Activated CD8-positive, alpha-beta memory T cell treated with anti-CD3 and anti-CD28 coated beads for 1 hour (primary cell): ENCODE measurements at places on chromosomes 12 and 14.

- no peak for DNase-seq
These were observed 287.4 kb downstream of the SYT1 start for GRCh38 chr12:79151956-79152355.

DNA sequence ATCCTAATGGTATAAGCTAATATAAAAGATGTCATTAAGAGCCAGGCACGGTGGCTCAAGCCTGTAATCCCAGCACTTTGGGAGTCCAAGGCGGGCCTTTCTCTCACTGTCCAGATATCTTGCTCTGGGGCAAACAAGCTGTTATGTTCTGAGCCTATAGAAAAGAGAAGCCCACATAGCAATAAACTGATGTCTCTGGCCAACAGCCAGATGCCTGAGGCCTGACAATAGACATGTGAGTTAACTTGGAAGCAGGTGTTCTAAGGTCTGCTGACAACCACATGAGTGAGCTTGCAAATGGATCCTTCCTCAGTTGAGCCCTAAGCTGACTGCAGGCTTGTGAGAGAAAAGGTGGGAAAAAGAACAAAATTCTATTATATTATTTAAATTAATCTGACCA lies 25.0 kb downstream of the YAF2 start:
- DNase-seq: no peak

- peak; percentile 19 for DNase-seq
These were observed 133.5 kb downstream of the KCNK10 start for GRCh38 chr14:88189417-88190191.

- DNase-seq: no peak
These were observed 339.5 kb downstream of the AEBP2 start for GRCh38 chr12:19778797-19779196.

DNA sequence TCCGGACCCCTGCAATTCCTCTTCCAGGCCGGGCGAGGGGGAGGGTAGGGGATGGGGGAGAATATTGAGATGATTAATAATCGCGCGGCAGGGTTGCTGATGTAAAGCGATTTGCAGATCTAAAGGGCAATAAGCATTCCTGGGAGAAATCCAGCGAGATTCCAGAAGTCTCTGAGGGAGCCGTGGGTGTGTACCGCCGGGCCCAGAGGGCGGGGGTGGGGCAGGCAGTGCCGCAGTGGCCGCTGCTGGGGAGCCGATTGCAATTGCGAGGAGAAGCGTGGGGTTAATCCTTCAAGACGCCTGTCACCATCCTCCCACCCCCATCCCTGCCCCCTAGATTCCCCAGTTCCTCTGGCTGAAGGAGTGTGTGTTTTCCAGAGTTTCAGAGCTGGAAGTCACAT lies 16.4 kb downstream of the FOS start:
- DNase-seq: no peak

- no peak for DNase-seq
These were observed 20.4 kb upstream of the TMEM229B start for GRCh38 chr14:67508956-67509355.

DNA sequence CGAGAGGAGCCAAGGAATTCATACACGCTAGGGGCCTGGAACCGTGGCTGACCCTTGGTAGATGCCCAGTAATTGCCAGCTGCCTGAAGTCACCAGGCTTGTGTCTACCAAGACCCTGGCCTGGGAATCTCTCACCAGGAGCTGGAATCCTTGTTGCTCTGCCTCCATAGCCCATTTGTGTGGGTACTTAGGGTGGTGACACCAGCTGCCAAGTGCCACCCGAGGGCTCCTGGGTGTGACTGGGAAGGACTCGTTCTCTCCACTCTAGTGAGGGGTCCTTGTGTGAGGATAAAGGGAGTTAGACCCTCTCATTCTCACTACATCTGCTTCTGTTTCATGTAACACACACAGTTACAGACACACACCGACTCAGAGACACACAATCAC lies 17.9 kb downstream of the SERPINA1 start:
- no peak for DNase-seq

DNA sequence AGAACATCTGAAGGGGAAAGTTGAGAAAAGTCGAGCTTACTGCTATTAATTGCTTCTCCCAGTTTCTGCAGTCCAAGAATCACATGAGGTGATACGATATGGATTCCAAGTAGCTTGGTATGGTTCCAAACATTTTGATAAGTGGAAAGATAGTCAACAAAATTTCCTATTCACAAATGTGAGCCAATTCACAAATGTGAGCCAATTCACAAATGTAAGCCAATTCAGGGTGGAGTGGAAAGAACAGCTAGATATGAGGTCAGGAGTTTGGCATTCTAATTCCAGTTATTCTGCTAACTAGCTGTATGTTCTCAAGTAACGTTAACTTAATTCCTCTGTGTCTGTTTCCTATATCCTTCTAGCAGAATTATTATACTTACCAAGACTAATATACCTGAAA lies 37.6 kb upstream of the DHRS4 start:
- no peak for DNase-seq

- no peak for DNase-seq
These were observed 1044.3 kb downstream of the FLRT2 start for GRCh38 chr14:86574051-86574777.

GRCh38 chr12:2877953-2878732 lies 1.1 kb downstream of the RHNO1 start:
- no peak for DNase-seq

GRCh38 chr12:32671930-32672780 lies 6.9 kb upstream of the DNM1L start:
- no peak for DNase-seq

DNA sequence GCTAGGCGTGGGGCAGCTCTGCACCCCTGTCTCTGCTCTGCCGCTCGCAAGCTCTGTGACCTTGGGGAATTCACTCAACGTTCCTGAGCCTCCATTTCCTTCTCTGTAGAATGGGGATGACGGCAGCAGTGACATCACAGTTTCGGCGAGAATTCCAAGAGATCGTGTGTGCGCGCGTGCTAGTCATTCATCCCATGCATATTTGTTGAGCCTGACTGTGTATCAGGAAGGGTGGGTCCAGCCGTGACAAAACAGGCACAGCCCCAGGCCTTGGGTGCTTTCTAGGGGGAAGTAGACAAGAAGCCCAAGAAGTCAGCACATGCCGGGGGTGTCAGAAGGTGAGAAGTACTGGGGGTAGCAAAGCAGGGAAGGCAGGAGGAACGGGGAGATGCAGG lies 145.6 kb upstream of the NCOR2 start:
- DNase-seq: no peak

DNA sequence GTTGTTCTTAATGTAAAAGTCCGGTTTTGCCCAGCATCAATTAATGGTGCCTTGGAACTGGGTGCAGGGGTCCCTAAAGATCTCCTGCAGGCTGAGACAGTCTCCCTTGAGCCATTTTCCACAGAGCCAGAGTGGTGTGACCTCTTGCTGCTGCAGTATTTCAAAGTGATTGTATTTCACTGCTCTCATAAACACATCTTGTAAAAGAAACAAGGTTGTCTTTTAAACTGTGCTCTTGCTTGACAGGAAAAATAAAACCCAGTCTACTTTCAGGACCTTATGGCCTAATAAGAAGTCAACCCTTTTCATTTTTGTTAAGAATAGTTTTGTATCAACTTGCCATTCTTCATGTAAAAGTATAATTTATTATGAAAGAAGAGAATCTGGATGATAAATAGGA lies 44.7 kb downstream of the TMEM117 start:
- no peak for DNase-seq

GRCh38 chr14:81971911-81972310 lies 438.3 kb upstream of the SEL1L start:
- no peak for DNase-seq

GRCh38 chr14:104403421-104404220 lies 175.9 kb upstream of the C14orf180 start:
- DNase-seq: no peak

DNA sequence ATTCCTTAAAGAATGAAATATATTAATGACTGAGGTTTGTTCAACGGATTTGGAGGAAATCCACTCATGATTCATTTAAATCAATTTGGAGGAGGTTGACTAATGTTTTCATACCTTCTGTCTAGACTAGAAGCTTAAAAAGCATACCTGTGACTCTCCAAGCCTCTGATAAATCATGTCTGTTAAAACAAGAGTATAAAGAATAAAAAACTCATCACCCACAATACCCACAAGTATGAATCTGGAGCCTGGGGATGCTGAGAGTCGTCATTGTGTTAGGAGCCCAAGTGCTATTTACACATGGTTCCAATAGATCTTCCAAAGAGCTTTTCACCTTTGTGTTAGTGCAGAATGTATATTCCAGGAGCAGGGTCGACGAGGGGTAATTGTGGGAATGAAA lies 86.8 kb upstream of the ADAMTS20 start:
- no peak for DNase-seq

DNA sequence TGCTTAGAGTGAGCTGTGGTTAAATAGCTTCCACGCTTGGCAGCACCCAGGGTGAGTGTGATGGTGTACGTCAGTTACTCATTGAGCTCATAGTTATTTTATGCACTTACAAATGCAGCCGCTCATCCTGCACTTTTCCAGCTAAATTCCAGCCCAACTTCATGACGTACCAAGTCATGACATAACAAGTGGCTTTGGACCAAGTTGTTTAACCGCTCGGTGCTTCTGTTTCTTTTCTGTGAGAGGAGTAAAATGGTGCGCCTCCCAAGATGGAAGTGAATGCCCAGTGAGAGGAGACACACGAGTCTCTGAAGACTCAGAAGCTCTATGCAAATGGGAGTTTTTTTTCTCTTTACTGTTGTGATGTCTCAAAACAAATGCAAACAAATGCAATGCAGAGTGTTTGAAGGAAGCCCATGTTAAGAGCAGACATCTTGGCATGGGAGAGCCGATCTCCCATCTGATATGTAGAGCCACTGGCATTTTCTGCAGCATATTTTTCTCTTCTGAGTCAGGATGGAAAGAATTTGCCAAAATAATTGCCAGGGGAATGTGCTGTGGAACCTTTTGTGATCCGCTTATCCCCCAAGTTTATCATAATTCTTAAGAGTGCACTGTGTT lies 72.2 kb downstream of the FBXW8 start:
- no peak for DNase-seq

- no peak for DNase-seq
These were observed 37.9 kb downstream of the LRRK2 start for GRCh38 chr12:40262657-40263056.

GRCh38 chr12:52066346-52067080 lies 3.3 kb upstream of the ATG101 start:
- DNase-seq: no peak

- no peak for DNase-seq
These were observed 189.4 kb downstream of the NTF3 start for GRCh38 chr12:5621329-5621728.

DNA sequence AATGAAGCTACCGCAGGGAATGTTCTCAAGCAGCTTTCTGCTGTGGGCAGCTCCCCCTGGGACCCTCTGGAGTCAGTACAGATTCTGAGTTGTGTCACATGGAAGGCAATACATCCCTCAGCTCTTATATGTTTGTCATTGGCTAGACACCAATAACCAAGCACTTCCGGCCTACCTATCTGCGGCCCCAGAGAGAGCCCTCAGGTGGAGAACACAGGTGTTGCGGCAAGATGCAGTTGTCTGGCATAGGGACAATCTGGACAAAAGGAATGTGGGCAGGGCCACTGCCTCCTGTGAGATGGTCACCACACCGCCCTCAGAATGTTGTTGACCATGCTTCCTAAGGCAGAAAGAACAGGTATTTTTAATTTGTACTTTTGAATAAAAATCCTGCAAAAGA lies 118.7 kb downstream of the BRMS1L start:
- DNase-seq: no peak

- no peak for DNase-seq
These were observed 33.8 kb downstream of the ARMH4 start for GRCh38 chr14:58118097-58118815.

GRCh38 chr12:26471560-26471959 lies 276.2 kb downstream of the SSPN start:
- DNase-seq: no peak

DNA sequence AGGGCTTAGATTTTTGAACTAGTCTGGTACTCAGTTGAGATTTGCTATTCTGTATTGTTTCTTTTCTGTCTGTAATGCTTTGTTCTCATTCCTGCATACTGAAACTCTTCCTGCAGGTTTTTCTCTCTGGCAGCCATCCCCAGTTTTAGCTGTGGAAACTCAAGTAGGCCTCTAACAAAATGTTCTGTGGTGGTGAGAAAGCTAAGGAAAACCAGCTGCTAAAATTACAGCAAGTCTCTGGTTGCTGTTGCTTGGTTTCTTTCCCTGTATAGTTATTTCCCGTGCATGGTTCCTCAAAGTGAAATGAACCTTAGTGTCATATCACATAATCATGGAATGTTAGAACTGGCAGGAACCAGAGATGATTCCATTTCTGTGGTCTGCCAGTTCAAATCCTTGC lies 442.5 kb downstream of the NRXN3 start:
- DNase-seq: no peak

DNA sequence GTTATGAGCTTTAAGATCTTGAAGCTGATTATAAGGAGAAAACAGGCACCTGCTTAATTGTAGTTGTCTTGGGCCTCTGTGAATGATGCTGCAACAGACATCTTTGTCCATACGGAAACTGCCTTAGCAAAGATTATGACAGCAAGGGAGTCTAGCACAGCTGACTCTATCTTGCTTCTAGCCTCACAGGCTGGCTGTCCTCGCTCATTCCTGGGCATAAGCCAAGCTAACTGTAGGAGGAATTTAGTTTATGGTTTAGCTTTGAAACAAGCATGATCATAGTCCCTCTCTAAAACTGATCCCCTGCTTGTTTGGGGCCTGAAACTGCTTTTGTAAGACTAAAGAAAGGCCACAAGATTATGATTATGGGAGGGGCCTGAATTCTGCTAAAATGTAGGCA lies 74.3 kb upstream of the C14orf132 start:
- DNase-seq: no peak

DNA sequence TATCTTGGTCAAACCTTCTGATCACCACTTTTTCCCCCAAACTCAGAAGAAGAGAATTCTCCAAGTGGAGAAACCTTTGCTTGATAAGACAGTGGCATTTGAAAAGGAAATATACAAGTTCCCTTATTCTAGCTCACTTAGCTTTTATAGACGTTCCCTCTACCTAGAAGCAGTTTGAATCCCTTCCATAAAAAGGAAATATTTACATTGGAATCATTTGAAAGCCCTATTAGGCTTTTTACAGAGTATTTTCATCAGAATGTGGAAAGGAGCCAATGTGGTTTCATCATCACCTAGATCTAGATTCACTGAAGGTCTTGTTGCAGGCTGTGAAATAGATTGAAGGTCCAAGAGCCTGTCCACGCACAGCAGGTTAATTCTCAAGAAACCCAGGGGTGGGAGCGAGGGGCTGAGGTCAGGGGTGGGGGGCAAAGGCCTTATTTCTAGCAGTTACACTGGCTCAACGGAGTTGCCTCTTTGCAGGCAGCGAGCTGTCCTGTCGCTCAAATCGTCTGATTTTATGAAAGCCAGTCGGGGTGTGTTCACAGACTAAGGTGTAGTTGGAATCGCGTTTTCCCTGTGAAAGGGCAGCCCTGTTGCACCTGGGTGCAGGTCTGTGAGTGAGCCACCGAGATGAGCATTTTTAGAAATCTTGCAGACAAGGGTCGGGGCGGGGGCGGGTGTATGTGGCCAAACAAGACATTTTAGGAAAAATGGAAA lies 45.6 kb downstream of the AACS start:
- DNase-seq: no peak

- DNase-seq: no peak
These were observed 203.8 kb downstream of the ADAMTS20 start for GRCh38 chr12:43348221-43348620.

GRCh38 chr12:64810831-64811230 lies 13.6 kb upstream of the TBC1D30 start:
- DNase-seq: no peak

GRCh38 chr14:36065831-36066230 lies 110.7 kb downstream of the PTCSC3 start:
- no peak for DNase-seq
